Stimulated activated CD8-positive, alpha-beta memory T cell treated with anti-CD3 and anti-CD28 coated beads, Interleukin-7, amount 100 ng/mL, for 1 hour (primary cell): ENCODE measurements at places on chromosomes 11 and 22.

GRCh38 chr11:96335388-96335787, 7.6 kb downstream of the MAML2 start:
- DNase-seq = no peak

GRCh38 chr11:110857892-110858546, 145.8 kb upstream of the ARHGAP20 start:
- DNase-seq = no peak

GRCh38 chr22:20580179-20580578, 72.8 kb downstream of the MED15 start:
- DNase-seq = no peak

GRCh38 chr11:44335052-44335760, 25.3 kb upstream of the ALX4 start:
- no peak for DNase-seq

GRCh38 chr22:21445437-21446127, 21.6 kb upstream of the TMEM191C start:
- no peak for DNase-seq

GRCh38 chr11:26623076-26623659, 51.1 kb upstream of the MUC15 start:
- no peak for DNase-seq

- DNase-seq = no peak
Measured at GRCh38 chr11:68396516-68396915, 64.0 kb upstream of the PPP6R3 start.

- DNase-seq = no peak
Measured at GRCh38 chr11:69173925-69174581, 18.3 kb downstream of the SMIM38 start.

DNA sequence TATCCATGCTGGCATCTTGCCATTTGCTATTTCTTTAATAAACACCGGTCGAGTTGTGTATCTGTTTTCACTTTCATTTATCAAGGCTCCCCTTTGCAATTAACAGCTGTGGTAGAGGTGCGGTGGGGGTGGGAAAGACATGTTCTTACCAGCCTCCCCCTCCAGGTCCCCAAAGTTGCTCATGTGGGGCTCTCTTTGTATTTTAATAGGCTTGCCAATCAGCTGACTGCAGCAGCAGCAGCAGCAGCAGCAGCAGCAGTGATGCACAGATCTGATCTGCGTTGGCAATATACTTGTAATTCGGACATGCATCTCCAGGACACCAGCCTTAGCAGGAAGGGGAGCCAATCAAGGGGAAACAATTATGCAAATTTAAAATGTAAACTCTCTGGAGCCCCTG, 40.3 kb upstream of the E2F8 start:
- DNase-seq = no peak

DNA sequence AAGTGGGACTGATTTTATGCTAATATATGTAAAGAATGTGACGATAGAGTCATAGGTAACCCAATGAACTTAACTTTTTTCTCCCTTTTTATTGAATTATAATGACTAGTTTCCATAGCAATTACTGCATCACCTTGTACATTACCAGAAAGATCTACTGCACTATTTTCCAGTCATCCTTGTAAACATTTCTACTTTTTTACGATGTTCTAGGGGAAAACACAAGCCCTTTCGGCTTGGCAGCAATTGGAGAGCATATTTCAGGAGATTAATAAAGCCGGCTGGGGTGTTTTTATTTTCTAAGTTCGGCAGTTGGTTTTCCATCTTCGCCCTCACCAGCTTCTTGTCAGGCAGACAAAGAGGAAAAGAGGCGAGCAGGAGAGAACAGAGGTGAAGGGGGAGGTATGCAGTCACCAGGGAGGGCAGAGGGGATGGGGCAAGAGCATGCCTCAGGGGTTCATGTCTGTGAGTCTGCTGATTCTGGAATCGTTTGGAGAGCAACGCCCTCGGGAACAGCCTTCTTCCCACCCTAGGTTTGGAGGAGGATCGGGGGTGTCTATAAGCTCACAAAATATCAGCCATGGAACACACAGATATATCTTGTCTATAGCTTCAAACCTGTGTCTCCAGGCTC, 476.4 kb downstream of the MIAT start:
- DNase-seq = no peak

DNA sequence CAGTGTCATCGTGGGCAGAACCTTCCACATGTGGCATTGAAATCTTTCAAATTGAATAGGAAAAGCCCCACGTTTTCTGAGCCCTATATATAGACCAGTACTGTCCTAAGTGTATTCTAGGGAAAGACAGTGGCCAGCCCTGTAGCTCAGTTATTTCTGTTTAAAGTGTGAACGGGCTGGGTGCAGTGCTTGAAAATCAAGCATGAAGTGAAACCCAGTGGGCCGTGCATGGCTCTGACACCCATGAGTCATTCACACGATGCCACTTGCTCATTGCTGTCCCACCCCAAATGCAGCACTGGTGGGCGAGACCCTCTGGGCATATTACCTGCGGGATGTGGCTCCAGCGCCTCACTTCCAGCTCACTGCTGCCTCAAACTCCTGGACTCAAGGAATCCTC, 29.8 kb upstream of the CCDC188 start:
- no peak for DNase-seq

DNA sequence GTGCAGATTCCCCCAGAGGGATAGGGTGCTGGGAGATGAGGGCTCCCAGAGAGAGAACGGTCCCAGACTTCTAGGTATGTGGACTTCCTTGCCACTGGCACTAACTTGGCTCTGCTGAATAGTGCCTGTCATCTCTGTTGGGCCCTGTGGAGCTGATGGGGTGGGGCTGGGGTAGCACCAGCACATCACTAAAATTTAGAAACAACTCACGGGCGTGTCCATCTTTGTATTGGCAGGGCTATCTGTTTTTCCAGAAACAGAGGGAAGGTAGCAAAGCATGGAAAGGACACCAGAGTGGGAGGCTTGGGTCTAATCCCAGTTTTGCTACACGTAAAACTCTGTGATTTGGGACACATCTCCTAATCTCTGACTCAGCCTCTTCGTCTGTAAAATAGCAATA, 25.8 kb downstream of the SWAP70 start:
- no peak for DNase-seq

DNA sequence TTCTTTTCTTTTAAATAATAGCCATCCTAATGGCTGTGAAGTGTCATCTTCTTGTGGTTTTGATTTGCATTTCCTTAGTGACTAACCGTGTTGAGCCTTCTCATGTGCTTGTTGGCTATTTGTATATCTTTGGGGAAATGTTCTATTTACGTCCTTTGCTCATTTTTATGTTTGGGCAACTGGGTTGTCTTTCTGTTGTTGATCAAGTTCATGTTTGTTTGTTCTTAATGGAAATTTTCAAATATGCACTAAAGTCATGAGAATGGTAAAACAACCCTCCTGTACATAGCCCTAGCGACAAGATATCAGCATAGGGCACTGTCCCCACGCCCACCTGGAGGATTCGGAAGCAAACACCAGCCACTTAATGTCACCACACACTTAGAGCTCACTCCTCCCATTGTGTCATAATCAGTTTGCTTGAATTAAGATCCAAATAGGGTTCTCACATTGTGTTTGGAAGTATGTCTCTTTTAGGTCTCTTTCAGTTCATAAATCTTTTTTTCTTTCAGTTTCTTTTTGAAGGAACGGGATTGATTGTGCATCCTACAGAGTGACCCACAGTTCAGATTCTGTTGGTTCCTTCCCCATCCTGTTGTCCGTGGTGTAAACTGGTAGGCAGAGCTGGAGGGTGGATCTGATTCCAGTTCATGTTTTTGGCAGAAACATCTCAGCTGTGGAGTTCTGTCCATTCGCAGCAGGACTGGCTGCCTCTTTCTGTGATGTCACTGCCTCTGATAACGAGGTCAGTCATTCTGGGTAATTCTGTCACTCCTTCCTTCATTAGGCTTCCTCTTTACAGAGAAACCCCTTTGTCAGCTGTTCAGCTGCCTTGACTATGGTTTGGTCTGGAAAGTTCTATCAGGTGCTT, 26.4 kb upstream of the ADORA2A start:
- DNase-seq = no peak

DNA sequence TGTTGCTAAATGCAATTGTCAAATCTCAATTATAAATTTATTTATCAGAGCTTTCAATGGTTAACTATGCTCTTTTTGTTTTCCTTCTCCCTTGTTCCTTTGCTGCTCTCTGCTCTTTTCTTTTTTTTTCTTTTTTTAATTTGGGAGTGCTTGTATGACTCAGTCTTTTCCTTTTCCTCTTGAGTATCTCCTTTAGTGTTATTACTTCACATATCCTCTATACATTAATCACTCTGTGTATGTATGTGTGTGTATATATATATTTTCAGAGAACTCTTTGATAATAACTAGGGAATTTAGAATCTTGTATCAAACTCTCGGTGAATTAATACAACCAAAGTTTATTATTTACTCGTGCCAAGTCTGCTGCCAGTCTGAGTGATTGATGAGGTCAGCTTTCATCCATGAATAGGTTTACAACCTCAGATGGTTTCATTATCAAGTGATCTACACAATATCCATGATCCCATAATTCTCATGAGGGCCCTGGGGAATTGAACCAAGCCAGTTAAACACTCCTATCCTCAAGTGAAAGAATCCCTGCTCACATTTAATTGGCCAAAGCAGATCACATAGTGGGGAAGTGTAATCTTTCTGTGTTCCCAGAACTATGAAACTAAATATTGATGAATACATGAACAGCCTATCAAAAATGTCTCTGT, 743.4 kb upstream of the CNTN5 start:
- DNase-seq = no peak

DNA sequence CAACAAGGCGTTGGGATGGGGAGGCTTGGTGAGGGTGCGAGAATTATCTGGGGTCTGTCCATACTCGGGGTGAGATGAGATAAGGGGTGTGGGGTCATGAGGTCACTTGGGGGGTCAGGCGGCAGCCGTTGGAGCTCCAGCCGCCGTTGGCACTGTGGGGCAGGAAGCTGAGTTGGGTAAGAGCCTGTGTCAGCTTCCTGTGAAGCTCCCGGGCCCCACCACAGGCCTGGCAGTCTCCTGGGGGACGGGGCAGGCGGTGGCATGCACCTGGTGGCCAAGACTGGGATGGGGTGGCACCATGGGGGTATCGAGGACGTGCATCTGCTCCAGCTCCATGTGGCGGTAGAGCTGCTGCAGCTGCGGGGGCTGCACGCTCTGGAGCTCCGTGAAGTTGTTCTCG, 7.1 kb upstream of the MYBPC3 start:
- DNase-seq = no peak

DNA sequence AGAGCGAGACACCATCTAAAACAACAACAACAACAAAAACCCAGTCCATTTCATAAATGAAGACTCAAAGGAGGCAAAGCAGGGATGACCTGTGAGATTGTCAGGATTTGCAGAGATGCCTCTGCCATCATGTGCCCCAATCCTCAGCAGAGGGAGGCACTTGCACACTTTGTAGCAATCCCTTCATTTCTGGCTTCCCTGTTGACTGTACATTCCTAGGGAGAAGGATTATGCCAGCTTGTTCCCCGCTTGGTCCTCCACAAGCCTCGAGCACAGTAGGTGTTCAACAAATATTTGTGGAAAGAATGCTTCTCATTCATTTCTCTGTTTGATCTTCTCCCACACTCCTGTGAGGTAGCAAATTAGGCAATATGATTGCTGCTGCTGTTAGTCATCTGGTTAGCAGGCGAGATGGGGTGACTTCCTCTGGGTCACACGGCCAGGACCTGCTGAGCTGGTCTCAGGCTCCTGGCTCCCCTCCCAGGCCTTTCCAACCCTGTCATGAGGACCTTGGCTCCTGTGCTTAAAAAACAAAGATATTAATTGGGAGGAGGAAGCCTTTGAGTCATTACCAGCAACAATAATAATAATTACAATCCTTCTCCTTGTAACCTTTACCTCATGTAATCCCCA, 34.1 kb downstream of the LIF start:
- no peak for DNase-seq

DNA sequence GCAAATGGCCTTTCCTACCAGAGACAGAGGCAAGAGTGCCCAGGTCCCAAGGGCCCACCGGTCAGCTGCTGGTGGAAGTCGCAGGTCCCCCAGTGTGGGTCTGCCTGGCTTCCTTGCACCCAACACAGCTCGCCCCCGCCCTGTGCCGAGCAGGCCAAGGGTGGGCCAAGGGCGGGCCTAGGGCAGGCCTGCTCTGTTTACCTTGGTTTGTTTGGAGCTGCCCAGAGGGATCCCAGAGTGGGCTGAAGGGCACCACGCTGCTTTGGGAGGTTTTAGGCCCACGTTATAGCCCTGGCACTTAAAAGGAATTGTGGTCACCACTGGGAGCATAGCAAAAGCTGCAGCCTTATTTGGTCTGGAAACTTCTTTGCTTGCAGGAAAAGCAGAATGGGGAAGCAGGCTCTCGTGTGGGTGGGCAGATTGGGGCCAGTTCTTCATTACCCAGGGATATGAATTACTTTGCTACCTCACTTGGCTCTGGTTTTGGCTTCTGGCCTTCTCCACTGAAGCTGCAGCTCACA, 38.0 kb downstream of the MRGPRD start:
- DNase-seq = no peak

- DNase-seq = no peak
Measured at GRCh38 chr11:134079317-134079716, 10.4 kb downstream of the JAM3 start.

GRCh38 chr22:49660321-49660720, 167.4 kb downstream of the BRD1 start:
- no peak for DNase-seq

DNA sequence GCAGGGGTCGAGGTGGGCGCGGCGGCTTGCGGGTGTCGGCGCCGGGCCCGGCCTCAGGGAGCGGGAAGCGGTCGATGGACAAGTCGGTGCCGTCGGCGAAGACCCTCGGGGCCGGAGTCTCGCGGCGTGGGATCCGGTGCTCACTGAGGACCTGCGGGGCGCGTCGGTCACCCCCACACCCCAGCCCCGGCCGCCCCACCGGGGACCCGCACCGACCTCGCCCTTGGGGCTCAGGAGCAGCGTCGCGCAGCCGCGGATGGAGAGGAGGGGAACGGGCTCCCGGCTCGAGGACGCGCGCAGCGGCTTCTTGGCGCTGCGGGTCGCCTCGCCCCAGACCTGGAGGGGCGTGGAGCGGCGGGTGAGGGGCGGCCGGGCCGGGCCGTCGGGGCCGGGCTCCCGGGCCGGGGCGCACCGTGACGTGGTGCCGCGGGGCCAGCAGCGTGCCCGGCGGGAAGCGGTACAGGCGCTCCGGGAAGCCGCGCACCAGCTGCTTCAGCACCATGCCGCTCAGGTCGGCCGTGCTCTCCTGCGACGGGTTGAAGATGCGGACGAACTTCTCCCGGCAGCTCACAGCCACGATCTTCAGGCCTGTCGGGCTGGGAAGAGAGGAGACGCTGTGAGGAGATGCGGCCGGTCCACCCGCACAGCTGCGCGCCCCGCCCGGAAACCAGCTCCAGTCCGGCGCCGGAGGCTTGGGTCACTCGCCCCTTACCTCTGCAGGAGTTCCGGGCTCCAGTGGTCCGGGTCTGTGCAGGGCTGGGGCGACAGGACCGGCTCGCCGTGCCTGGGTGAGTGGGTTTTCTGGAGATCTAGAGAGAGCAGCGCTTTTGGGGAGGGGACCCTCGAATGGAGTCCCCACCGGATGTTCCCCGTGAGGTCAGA, 4.5 kb downstream of the LMNTD2 start:
- DNase-seq = no peak

DNA sequence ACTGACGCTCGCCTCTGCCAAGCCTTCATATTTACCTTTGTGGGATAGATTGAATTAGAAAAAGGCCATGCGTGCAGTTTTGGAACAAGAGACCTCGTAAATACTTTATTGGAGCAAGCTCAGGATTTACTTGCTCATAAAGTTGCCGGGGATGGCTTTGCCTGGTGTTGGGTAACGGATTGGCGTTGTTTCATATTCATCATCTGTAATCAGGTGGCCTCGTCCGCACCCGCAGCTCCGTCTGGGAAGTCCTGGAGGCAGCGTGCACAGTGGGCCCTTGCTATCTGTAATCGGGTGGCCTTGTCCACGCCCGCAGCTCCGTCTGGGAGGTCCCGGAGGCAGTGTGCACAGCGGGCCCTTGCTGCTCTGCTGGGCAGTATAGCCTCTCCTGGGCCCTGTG, 1209.3 kb downstream of the BRD1 start:
- no peak for DNase-seq
